Suppressor macrophage treated with lipopolysaccharide for 4 hours (primary cell): ENCODE measurements at places on chromosomes 5 and 9.
A peak's percentile ranks its signal among the peaks of the same experiment; 100 is the strongest.

GRCh38 chr5:17255471-17256021 is 38.1 kb downstream of the BASP1 start:
- DNase-seq = peak; percentile 95

- peak; percentile 81 for DNase-seq
These were observed 6.7 kb downstream of the AP3B1 start for GRCh38 chr5:78287833-78288232.

DNA sequence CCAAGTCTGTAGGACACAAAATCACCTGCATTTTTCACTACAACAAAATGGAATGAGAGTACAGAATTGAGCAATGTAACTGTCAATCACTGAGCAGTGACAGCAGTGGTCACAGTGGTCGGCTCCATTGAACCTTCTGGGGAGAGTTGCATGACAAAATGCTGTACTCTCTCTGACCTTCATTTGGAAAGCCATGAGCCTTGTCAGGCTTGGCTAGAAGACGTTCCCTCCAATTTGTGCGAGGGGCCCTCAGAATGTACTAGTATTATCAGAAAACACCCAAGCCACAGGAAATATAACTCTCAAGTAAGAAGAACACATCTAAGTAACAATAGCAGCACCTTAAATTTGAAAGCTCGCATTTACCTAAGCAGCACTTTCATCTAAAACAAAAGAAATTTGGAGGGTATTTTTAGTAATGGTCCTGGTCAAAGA is 425.6 kb upstream of the MEF2C start:
- DNase-seq = no peak

GRCh38 chr5:61493973-61494372 is 161.9 kb downstream of the ZSWIM6 start:
- DNase-seq = no peak

DNA sequence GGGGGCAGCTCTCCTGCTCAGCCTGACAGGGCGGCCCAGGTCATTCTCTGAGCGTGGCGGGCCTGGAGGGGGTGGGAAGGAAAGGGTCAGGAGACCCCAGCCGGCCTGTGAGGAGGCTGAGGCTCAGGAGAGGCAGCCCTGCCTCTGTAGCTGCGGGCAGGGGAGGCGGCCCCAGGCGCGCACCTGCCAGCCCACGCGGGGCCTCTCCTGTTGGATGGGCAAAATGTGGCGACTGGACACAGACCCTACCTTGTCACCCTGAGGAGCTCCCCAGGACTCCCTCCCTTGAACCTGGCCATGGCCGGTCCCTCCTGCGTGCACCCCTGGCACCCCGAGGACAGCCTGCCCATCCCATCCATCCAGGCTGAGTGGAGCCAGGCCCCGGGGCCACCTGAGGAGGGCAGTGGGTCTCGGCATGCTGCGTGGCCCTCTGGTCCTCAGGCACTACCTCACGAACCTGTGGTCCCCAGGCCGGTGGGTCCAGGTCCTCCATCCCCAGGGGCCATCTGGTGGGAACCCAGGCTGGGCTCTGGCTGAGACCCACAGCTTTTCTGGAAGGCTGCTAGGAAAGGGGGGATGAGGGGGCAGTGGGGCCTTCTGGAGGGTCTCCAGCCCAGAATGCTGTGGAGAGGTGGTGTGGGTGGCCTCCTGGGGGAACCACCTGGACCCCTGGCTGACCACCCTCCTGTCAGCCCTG is 15.1 kb upstream of the NRARP start:
- no peak for DNase-seq

GRCh38 chr5:103218164-103218563 is 40.4 kb upstream of the MACIR start:
- DNase-seq = no peak

- no peak for DNase-seq
These were observed 282.9 kb downstream of the FER start for GRCh38 chr5:109030360-109031143.

GRCh38 chr9:89880721-89881120 is 275.9 kb downstream of the GADD45G start:
- DNase-seq = no peak

DNA sequence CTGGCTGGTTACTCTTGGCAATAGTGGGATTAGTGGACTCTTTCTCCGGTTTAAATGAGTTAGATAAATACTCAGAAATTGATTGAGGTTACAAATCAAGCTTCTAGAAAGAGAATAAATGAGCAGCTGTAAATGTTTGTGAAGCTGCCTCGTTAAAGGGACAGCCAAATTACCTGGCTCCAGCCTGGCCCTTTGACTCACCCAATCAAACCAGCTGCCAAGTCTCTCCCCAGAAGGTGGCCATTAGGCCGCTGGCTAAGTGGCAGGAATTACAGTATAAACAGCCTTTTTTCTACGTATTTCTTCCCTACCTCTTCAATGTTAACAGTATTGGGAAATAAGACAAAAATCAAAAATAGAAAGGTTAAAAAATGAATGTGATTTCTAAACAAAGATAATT is 46.0 kb upstream of the SRFBP1 start:
- no peak for DNase-seq

GRCh38 chr9:103287361-103287760 is 292.2 kb downstream of the CYLC2 start:
- no peak for DNase-seq
